ENCODE measurements at places on chromosomes 13 and 19.

GRCh38 chr19:47437500-47437899 lies 18.2 kb upstream of the MEIS3 start:
- DNase-seq, result no peak

GRCh38 chr13:100014621-100015020 lies 33.0 kb downstream of the ZIC2 start:
- no peak for DNase-seq

DNA sequence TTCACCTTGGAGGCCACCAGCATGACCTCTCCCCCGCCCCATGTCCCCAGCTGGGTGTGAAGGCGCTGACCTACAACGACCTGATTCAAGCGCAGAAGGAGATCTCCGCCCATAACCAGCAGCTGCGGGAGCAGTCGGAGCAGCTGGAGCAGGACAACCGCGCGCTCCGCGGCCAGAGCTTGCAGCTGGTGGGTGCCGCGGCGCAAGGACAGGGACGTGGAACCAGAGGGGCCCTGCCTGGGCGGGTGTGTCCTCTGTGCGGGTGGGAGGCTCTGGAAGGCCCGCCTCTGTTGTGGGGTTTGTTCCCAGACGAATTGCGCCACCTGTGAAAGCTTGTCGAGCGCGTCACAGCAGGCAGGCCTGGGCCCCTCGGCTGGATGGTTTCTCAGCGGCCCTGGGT lies 22.3 kb downstream of the PLEKHJ1 start:
- no peak for DNase-seq

DNA sequence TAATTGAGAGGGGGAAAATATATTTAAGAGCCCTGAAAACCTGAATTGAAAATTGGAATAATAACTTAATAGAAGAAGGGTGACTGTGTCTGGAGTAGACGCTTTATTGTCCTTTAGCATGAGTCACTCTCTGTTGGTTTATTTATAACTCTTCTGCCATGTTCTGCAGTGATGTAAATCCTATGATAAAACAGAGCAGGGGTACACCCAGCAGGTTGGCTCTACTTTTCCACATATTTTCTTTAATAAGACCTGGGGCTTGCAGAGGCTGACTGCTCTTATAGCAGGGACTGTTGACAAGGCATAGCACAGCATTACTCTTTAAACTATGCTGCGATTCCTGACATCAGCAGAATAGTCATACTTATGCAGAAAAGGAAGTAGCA lies 389.9 kb upstream of the PCDH9 start:
- no peak for DNase-seq

GRCh38 chr19:46298479-46299003 lies 1.7 kb downstream of the HIF3A start:
- no peak for DNase-seq

- DNase-seq, result no peak
Observed at GRCh38 chr13:111017755-111018459, 97.2 kb upstream of the ARHGEF7 start.

DNA sequence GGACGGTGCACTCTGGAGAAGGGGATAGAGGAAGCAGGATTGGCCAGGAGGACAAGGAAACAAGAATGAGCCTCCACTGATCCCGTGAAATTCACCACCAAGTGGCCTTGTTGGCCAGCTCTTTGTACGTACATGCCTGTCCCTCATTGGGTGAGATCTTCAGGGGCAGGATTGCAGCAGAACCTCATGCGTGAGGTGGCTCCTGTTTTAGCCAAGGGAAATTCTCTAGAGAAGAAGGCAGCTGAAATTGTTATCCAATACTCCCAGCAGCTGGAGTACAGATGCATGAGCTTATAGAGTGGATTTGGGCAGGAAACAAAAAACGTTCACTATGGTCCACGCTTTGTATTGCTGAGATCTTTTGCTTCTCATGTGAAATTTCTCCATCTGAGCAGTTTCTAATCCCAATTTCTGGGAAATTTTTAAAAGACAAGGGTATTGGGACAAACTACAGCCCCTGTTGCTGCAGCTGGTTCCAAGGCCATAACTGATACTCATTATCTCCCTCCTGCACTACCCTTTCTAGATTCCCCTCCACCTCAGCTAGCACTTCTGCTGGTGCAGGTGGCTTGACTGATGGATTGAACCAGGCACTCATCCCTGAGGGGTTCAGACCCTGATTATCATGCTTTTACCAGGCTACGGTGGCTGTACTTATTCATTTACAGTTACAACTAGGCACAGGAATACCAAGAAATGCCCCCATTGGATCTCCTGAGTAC lies 3.9 kb upstream of the RNF6 start:
- no peak for DNase-seq
